ENCODE measurements at places on chromosomes 11 and 22.

GRCh38 chr22:19809741-19810140 lies 44.9 kb downstream of the GNB1L start:
- no peak for DNase-seq

DNA sequence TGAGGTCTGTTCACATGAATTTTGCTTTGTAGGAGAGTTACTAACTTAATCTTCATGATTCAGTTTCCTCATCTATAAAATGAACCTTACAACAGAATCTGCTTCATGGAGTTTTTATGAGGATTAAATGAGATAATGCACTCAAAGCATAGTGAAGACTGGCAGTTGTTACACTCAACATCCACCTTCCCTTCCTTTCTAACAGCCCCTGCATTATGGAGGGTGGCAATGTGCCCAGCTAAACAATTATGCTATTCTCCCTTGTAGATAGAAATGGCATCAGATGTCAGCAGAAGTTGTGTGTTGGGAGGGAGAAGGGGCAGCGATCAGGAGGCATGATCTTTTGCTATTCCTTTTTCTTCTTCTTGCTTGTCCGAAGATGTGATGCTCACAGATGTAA lies 6.5 kb downstream of the POU2AF1 start:
- DNase-seq, result no peak

GRCh38 chr11:99279266-99279665 lies 258.5 kb downstream of the CNTN5 start:
- DNase-seq, result no peak

- DNase-seq, result no peak
These were observed 120.5 kb downstream of the TEAD1 start for GRCh38 chr11:12794576-12795230.

GRCh38 chr22:25070956-25071355 lies 118.4 kb downstream of the KIAA1671 start:
- no peak for DNase-seq

DNA sequence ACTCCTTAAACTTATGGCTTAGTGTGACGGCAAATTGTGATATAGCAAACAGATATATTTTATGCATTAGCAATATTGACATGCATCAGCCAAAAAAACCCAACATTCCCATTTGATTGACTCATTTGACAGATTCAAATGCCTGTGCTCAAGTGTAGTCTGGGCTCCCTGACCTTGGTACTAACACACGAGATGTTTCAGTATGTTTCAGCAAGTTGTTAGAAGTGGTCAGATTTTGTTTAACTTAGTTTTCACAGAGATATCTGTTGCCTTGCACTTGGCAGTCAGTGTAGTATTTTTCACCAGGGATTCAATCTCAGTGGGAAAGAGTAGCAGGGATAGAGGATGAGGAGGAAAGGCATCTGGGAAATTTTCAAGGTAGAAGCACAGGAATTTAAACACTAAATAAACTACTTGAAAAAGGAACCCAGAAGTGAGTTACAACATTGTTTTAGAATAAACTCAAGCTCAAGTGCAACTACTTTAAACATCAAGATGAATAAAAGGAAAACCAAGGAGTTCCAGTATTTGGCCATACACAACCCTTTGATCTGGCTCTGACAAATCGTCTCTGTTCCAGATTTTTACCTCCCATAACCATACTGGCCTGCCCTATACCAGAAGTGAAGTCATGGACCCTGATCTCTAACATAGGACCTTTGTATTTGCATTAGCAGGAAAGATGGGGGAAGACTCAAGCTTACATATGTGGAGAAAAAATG lies 56.5 kb upstream of the BLID start:
- no peak for DNase-seq

DNA sequence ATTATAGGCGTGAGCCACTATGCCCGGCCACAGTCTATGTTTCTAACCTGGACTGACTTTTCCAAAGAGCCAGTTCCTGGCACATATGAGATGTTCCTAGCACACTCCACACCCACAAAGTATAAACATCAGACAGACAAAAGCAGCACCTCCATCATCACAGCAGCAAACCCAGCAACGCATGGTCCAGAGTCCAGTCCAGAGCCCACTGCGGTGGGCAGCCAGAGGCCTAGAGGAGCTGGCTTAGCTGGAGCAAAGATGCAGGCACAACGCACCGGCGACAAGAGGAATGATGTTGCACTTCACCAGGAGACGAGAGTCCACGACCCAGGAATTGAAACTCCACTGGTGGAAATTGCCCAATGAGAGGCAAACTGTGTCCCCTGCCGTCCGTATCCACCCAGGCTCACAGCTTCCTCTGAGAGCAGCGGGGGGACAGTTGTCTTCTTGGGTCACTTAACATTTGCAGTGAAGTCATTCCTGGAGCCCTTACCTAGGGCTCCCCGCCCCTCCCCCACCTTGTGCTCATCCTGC lies 36.6 kb downstream of the RPS6KA4 start:
- DNase-seq, result no peak

GRCh38 chr11:19393941-19394340 lies 153.2 kb upstream of the E2F8 start:
- no peak for DNase-seq

DNA sequence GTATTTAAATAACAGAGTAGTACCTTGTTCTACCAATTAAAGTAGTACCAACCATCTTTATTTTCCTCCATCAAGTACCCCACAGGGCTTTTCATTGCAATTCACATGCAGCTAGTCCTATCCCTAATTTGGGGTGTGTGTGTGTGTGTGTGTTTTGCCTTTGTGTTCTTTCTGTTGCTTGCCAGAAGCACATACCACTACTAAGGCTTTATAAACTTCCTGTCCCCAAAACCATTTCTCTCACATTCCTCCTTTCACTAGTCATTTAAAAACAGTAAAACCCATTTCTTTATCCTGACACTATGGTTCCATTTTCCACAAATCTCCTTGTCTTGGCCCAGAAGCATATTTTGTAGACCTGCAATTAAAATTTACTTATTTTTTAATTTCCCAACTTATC lies 54.6 kb downstream of the SLC36A4 start:
- DNase-seq, result peak; percentile 9

GRCh38 chr11:41245704-41246398 lies 213.6 kb downstream of the LRRC4C start:
- no peak for DNase-seq

GRCh38 chr11:131579932-131580387 lies 209.5 kb downstream of the NTM start:
- no peak for DNase-seq

DNA sequence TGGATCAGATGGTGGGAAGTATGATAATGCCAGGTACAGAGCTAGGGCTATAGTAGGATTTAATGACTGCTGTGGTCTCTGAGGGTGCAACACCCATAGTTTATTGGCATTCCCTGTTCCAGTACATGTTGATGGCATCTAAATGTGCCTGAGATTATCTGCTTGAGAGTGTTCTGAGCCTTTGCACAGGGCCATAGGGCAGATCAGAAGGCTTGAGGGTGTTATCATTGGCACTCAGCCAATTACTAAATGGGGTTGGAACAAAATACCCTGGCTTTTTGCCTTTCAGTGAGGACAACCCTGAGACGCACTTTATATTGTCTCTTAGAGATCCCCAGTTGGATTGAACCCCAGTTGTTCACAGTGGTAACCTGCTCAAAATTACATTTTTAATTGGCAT lies 6.7 kb downstream of the SLC5A12 start:
- DNase-seq, result no peak

GRCh38 chr11:110196241-110196754 lies 100.1 kb downstream of the RDX start:
- peak; percentile 20 for DNase-seq

All from HFF-Myc (cell line).